ENCODE measurements at places on chromosomes 1 and 21. TPM values are rescaled to one million over a fixed set of nuclear protein-coding genes. Genes with fewer than 3 reads are reported as not detected.

- no peak overlapping the region for H3K27ac ChIP-seq
- H3K4me3 ChIP-seq, result no peak overlapping the region
- no peaks in the 10 kb centered on the region for H3K27me3 ChIP-seq
- H3K36me3 ChIP-seq, result no peaks in the 10 kb centered on the region
- no peak for DNase-seq
These were observed 278.8 kb downstream of the AMY1C start for GRCh38 chr1:104028416-104029035.

DNA sequence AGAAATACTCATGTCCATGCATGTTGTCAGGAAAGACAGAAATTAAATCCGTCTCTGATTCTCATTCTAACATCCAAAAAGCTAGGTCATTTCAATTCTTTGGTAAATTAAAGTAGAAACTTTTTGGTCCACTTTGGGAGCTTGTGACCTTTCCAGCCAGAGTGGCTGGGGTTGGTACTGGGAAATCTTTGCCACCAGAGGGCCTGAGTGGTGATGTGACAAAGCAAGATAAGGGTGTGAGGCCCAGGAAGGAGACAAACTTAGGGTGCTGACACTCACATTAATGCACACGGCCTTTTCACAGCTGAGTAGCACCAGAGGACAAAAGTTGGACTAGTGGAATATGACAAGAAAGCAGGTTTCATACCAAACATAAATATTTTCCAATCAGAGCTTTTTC lies 144.3 kb downstream of the DNM3 start:
- peak; percentile 53 for DNase-seq
- no peaks in the 10 kb centered on the region for H3K4me1 ChIP-seq
- H3K4me3 ChIP-seq, result no peak overlapping the region
- H3K27me3 ChIP-seq, result no peaks in the 10 kb centered on the region
- no peak overlapping the region for H3K27ac ChIP-seq

GRCh38 chr21:23003951-23004350 lies 2005.7 kb downstream of the NCAM2 start:
- no peaks in the 10 kb centered on the region for H3K36me3 ChIP-seq
- no peak overlapping the region for H3K4me3 ChIP-seq
- H3K27ac ChIP-seq, result no peak overlapping the region
- no peak for DNase-seq

GRCh38 chr1:231533240-231533639 lies 4.8 kb downstream of the TSNAX start:
- peaks cover 56% of the 10 kb centered on the region for H3K36me3 ChIP-seq
- H3K27ac ChIP-seq, result no peak overlapping the region
- no peaks in the 10 kb centered on the region for H3K4me1 ChIP-seq
- H3K4me3 ChIP-seq, result no peak overlapping the region
- DNase-seq, result no peak

GRCh38 chr21:43731476-43731875 lies 12.5 kb downstream of the PDXK start:
- H3K36me3 ChIP-seq, result peaks cover 12% of the 10 kb centered on the region
- no peak for DNase-seq
- H3K4me3 ChIP-seq, result no peak overlapping the region
- no peaks in the 10 kb centered on the region for H3K27me3 ChIP-seq
- no peaks in the 10 kb centered on the region for H3K4me1 ChIP-seq

DNA sequence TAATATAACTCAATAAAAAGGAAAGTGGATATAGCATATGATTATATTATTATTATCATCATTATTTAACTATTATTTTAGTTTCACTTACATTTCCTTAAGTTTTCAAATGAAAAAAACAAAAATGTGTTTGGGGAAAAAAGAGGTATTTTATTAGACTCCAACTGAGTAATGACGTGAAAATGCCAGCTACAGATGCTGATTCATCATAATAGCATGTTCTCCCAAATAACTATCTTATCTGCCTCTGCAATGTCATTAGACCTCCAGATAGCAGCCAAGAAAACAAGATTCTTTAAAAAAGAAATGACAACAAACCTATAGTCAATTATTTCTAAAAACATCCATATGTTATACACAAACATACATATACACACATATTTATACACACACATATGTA lies 1071.9 kb upstream of the TMPRSS15 start:
- H3K4me1 ChIP-seq, result no peaks in the 10 kb centered on the region
- DNase-seq, result no peak
- no peak overlapping the region for H3K27ac ChIP-seq
- H3K4me3 ChIP-seq, result no peak overlapping the region
- no peaks in the 10 kb centered on the region for H3K27me3 ChIP-seq

The ATP6V1G3 gene
- not detected for total RNA-seq

The TFF1 gene
- not detected for total RNA-seq

DNA sequence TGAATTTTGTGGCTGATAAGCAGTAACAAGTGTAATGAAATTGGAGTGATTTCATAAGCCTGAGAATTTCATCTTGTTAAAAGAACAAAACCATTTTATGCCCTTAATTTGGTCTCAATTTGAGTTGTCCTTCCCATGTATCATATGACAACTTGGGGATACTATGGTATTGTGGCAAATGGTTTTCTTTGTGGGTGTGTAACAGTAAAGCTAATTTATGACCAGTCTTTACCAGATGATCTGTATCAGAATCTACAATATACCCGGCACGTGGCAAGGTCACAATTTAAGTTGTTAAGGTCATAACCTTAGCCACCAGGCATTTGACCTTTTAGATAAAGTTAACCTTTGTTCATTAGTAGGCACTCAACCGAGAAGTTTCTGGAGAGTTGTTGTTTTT lies 9.1 kb downstream of the NFIA start:
- DNase-seq, result no peak
- H3K4me1 ChIP-seq, result peaks cover 7% of the 10 kb centered on the region
- H3K27ac ChIP-seq, result no peak overlapping the region
- no peak overlapping the region for H3K4me3 ChIP-seq
